AG20443 (cell line): ENCODE measurements at places on chromosomes 3 and 15.

- no peak for DNase-seq
Measured at GRCh38 chr3:169658311-169658931, 5.1 kb downstream of the MECOM start.

GRCh38 chr15:69979262-69979661, 118.5 kb downstream of the TLE3 start:
- DNase-seq, result no peak

- no peak for DNase-seq
Measured at GRCh38 chr3:62625268-62625667, 249.9 kb downstream of the CADPS start.

GRCh38 chr15:81530271-81530691, 156.3 kb upstream of the TMC3 start:
- no peak for DNase-seq
